ENCODE measurements at places on chromosomes 7 and 10.

DNA sequence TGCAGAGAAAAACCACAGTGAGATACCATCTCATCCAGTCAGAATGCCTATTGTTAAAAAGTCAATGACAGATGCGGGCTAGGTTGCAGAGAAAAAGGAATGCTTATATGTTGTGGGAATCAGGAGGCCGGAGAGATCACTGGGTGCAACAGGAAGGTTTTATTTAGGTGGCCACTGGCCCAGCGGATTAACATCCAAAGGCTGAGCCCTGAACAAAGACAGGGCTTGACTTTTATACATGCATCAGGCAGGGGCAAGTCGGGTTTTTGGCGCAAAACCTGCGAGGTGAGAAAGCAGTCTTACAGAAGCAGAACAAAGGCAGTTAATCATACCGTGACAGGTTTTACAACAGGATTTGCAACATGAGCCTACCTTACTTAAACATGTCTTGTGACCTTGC lies 620 bp downstream of the ZNF117 start:
- DNase-seq: no peak

GRCh38 chr10:43252783-43253341 lies 14.0 kb downstream of the RASGEF1A start:
- no peak for DNase-seq

- DNase-seq: no peak
Observed at GRCh38 chr10:32976338-32976737, 18.3 kb upstream of the ITGB1 start.

DNA sequence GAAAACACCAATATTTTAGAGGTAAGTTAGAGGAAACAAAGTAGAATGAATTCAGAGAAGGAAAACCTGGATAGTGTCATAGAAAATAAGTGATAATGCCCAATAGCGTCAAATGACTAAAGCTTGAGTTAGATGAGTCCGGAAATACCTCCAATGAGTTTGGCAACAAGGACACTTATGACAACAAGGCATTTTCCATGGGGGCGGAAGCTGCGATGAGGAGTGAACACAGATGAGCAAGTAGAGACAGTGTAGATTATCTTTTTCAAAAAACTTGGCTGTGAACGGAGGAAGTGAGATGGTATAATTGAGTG lies 383 bp upstream of the R3HCC1L start:
- no peak for DNase-seq

GRCh38 chr10:84230359-84230758 lies 5.0 kb upstream of the LRIT2 start:
- no peak for DNase-seq

- no peak for DNase-seq
Observed at GRCh38 chr7:116150588-116150987, 59.8 kb upstream of the TES start.

- DNase-seq: no peak
Observed at GRCh38 chr7:106820321-106821217, 44.5 kb upstream of the PIK3CG start.

DNA sequence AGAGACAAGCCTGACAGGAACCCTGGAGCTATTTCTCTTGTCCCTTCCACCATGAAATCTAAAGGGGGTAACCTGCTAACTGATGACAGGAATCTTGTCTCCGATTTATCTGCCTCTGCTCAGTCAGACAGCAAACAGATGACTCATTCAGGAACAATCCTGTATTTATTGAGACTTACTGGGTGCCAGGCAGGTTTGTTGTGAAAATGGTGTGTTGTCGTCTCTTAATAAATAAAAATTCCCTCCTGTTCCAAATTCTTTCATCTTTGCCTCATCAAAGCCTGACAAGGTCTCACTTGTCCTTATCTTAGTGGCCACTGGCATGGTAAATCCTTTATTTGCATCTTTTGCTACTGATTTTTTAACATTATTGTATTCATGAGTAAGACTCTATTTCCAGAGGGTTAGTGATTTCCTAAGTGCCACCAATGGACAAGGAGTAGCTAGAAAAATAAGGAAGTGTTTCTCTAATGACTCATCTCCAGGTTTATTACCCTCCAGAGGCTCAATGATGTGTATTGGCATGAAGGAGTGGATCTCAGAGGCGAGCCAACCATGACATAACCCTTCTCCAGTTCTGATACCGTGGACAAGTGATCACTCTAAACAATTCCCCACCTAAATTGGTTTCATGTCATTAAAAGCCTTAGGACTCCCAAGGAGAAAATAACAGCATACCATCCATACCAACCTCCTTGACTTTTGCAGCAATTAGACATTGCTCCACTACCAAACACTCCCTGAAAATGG lies 724.0 kb downstream of the GRID1 start:
- DNase-seq: no peak

GRCh38 chr7:48458701-48459524 lies 287.7 kb downstream of the ABCA13 start:
- DNase-seq: no peak

- DNase-seq: no peak
Observed at GRCh38 chr7:43485580-43485979, 97.3 kb upstream of the STK17A start.

GRCh38 chr7:77679608-77680007 lies 16.7 kb upstream of the RSBN1L start:
- DNase-seq: no peak

- DNase-seq: no peak
Observed at GRCh38 chr10:74542077-74542476, 284.3 kb upstream of the KAT6B start.
